ENCODE measurements at places on chromosomes 4 and X.

- DNase-seq: no peak
These were observed 10.9 kb upstream of the AGA start for GRCh38 chr4:177453116-177453515.

- DNase-seq: no peak
These were observed 54.4 kb downstream of the KIT start for GRCh38 chr4:54712206-54712605.

DNA sequence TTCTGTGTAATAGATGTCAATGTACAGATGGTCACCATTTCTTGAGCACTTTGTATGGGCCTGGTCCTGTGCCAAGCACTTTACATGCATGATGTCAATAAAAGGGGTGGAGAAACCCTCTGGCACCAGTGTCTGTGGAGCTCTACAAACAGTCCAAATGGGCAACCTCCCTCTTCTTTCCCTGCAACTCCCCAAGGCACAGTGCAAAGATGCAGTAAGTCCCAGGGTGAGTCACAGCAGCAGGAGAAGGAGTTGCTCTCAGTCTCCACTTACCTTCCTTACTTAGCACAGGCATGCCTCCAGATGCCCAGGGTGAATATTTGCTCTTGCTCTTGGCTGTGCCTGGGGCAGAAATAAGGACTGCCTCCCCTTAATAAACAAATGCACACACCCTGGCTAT is 4.3 kb downstream of the OCIAD2 start:
- DNase-seq: no peak

DNA sequence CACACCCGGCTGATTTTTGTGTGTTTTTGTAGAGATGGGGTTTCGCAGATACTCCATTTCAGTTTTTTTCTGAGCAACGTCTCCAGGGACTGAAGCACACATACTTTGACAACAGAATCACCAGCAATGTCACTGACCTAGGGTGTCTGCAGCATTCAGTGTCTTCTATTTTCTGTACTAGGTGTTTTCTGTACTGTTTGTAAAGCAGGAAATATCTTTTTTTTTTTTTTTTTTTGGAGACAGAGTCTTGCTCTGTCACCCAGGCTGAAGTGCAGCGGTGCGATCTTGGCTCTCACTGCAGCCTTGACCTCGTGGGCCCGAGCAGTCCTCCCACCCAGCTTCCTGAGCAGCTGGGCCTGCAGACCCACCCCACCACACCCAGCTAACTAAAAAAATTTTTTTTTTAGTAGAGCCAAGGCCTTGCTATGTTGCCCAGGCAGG is 8.9 kb downstream of the ADD1 start:
- no peak for DNase-seq

All from activated CD4-positive, alpha-beta T cell treated with anti-CD3 and anti-CD28 coated beads, Interleukin-10, Interleukin-2, amounts not matched to agents 100 ng/mL and 50 ng/mL, durations not matched to agents 16 hours and 8 hours (primary cell).